ENCODE measurements at places on chromosomes 16 and 17.

- DNase-seq = no peak
These were observed 157.7 kb upstream of the RPL38 start for GRCh38 chr17:74045608-74046280.

- DNase-seq = no peak
These were observed 9.6 kb downstream of the SLX4 start for GRCh38 chr16:3601614-3602319.

GRCh38 chr17:80007939-80008338 is 27.7 kb downstream of the TBC1D16 start:
- DNase-seq = no peak

DNA sequence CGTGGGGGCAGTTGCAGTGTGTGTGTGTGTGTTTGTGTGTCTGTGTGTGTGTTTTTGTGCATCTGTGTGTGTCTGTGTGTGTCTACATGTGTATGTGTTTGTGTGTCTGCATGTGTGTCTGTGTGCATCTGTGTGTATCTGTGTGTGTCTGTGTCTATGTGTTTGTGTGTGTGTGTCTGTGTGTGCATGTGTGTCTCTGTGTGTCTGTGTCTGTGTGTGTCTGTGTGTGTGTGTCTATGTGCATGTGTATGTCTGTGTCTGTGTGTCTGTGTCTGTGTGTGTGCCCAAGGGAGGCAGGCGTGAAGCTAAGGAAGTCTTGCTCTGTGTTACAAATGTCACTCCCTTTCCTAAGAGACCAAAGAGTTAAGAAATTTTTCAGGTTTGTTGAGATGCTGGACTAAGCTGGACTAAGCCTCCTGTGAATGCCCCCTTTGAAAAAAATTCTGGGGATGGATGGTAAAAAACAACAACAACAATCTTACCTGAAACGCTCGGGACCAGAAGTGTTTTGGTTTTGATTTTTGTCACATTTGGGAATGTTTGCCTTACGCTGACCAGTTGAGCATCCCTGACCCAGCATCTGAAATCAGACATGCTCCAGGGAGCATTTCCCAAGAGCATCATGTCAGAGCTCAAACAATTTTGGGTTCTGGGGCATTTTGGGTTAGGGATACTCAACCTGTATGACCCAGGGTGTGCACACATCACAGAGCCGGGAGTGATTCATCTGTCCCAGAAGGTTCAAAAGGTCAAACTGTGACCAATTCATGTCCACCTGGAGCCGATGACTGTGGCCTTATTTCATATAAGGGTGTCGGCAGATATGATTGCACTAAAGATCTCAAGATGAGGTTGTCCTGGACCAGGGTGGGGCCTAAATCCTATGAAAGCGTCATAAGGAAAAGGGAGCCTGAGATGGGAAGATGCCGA is 48.6 kb upstream of the ZNF469 start:
- DNase-seq = no peak

DNA sequence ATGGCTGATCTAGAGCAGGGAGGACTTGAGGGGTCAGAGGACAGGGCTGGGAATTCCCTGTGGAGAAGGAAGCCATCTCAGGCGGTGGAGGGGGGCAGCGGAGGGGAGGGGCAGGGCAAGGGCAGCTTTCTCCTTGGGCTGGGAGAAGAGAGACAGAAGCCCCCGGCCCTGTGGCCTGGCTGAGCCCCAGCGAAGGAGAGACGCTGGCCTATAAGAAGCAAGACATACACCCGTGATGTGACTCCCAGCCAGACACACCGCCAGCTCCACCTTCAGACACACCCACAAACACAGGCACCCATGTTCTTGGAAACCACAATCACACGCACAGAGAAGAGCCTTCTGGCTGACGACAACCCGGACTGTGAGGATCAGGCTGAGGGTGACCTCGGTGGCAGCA is 10.0 kb downstream of the TRPV3 start:
- DNase-seq = no peak

DNA sequence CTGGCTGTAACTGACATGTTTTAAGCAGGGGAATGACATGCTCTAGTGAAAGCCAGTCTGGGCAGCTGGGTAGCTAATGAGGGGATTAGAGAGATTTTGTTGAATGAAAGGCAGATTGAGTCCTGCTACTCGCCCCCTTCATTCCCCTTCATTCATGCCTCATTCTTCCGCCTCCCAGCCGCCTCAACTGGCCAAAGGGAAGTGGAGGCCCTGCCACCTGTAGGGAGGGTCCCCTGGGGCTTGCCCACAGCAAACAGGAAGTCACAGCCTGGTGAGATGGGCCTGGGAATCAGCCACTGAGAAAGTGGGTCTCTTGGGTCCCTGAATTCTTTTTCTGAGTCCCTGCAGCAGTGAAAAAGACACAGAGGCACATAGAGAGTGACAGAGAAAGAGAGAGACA is 1.1 kb upstream of the CD19 start:
- DNase-seq = no peak

DNA sequence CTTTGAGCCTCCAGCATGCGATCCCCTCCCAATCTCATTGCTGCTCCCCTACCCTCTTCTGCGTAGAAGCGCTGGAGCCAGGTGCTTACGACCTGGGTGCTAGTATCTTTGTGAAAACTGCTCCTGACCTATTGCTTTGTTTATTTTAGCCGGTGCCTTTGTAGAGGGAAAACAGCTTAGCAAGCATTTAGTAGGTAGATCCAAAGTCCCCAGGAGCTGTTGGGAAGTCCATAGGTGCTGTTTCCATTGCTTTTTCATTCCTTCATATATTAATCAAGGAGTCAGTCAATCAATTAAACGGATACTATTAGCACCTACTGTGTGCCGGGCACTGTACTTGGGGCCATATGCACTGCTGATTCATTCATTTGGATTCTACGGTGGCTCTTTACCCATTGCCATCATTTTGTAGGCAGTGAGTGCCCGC is 497.6 kb downstream of the WWOX start:
- no peak for DNase-seq

- peak; percentile 30 for DNase-seq
These were observed 52.5 kb upstream of the WSB1 start for GRCh38 chr17:27241346-27241946.

GRCh38 chr16:47713225-47713595 is 252.1 kb downstream of the PHKB start:
- DNase-seq = no peak

DNA sequence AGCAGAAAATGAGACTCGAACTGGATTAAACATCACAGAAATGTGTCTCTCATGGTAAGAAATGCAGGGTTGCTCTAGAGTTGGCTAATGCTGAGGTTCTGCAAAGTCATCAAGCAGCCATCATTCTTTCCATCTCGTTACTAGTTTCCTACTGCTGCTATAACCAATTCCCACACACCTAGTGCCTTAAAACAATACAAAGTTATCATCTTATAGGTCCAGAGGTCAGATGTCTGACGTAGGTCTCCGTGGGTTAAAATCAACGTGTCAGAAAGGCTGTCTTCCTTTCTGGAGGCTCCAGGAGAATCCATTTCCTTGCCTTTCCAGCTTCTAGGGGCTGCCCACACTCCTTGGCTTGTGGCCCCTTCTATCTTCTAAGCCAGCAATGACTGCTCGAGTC is 118.6 kb downstream of the STX8 start:
- no peak for DNase-seq

GRCh38 chr17:2721603-2722002 is 10.0 kb upstream of the CLUH start:
- DNase-seq = no peak

GRCh38 chr16:66996324-66996982 is 8.1 kb downstream of the CES4A start:
- no peak for DNase-seq

DNA sequence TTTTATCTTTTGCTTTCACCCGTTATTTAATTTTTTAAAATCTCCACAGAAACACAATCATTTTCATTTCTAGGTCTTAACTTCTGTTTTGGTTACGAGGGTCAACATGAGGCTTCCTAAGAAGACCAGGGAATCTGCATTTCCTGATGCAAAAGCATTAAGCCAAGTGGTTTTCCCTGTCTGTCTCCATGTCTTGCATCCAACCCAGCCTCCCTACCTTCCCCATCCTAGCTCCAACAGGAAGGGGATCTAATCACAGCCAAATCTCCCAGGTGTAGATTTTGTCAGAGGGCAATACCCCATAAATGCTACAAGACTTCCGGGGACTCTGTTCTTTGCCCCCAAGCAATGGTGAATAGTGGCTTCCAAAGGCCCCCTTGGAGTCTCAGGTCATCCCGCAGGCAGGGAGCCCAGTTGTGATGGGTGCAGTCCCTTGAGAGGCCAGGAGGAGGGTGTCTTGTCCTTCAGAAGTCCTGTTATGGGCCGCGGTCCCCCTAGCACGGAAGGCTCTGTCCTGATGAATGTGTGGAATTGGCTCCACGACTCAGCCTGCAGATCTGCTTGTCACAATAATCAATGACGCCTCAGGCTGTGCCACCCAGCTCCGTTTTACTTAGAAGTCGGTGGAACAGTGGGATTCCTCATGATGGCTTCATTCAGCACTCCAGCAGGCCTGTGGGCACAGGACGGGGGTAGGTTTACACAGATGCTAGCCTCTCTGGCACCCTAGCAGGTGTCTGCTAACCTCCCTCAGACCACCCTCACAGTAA is 141.1 kb downstream of the RGS9 start:
- peak; percentile 54 for DNase-seq

- no peak for DNase-seq
These were observed 44.0 kb downstream of the CCDC182 start for GRCh38 chr17:57701124-57701523.

DNA sequence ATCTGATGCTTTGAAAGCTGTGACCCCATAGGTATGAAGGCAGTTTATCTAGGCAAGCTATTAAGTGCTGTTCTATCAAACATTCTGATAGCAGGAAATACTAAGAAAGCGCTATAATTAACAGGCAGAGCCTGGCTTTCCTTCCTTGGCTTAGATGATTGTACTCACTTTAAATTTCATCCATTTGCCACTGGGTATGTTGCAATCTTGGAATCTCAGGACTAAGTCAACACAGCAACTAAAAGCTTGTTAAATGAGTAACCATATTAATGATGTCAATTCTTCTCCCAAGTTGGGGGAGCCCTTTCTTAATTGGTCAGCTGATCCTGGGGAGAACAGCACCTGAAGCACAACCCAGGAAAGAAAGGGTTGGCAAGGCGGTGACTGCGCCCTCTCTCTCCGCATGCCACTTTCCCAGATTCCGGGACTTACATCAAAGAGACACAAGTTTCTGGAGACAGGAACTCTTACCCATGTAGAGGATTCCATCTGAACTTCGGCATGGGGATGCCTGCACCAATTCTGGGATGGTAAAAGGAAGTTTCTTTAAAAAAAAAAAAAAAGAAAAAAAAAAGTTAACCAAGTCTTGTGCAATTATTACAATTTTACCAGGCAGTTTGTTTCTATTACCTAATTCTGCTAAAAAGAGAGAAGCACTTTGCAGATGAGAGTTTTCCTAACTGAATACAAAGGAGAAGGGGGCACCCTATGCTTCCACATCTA is 54.4 kb upstream of the ICAM2 start:
- no peak for DNase-seq

GRCh38 chr16:77585379-77586251 is 136.7 kb upstream of the NUDT7 start:
- peak; percentile 61 for DNase-seq

DNA sequence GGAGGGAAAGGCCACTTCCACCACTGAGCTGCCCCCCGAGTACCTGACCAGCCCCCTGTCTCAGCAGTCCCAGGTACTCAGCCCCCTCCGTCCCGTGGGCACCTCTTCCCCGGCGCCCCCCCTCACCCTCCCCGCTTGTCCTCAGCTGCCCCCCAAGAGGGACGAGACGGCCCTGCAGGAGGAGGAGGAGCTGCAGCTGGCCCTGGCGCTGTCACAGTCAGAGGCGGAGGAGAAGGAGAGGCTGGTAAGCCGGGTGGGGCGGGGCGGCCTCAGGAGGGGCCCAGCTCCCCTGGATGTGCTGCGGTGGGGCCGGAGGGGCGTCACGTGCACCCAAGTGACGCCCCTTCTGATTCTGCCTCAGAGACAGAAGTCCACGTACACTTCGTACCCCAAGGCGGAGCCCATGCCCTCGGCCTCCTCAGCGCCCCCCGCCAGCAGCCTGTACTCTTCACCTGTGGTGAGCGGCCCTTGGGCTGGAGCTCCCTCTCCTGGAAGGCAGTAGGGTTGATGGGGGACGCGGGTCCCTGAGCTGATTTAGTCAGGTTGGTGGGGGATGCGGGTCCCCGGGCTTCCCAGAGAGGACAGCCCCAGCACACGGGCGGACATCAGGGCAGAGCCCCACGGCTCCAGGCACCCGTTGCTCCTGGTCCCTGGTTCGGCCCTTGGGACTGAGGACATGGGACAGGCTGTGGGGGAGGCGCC is 9.5 kb upstream of the MRPL12 start:
- no peak for DNase-seq

- no peak for DNase-seq
These were observed 33.8 kb downstream of the DEF8 start for GRCh38 chr16:89982318-89982717.

GRCh38 chr16:27503662-27504061 is 46.1 kb downstream of the GTF3C1 start:
- DNase-seq = no peak

- peak; percentile 84 for DNase-seq
These were observed 11.2 kb upstream of the CEP20 start for GRCh38 chr16:15899538-15900100.

GRCh38 chr17:21129023-21129681 is 2.4 kb downstream of the DHRS7B start:
- no peak for DNase-seq

DNA sequence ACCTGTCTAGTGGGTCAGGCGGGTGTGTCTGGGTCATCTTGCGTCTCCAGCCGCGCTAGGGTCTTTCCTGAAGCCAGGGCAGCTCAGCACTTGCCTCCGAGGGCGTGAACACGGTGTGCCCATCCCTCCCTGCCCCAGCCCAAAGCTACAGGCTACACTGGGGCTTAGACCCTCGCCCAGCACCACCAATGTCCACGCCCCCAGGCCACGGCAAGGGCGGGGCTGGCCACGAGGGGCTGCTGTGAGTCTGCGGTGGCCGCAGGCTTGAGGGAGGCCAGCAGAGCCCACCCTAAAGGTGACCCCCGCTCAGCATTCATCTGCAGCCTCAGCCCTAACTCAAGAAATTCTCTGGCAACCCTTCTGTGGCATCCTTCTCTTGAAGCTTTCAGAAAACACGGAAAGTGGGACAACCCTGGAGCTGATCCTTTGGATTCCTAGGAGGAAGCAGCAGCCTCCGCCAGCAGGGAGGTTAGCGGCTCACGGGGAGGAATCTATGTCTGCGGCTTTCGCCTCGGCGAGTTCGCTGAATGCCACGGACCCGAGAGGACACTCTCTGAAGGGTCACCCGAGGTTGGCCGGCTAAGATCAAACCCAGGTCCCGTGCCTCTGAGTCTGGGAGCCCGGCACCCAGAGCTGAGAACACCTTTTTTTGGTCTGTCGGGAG is 41.7 kb downstream of the TIMM22 start:
- DNase-seq = no peak

GRCh38 chr16:22053921-22054341 is 38.4 kb upstream of the VWA3A start:
- no peak for DNase-seq

GRCh38 chr17:80948976-80949450 is 42.6 kb upstream of the CHMP6 start:
- DNase-seq = no peak

DNA sequence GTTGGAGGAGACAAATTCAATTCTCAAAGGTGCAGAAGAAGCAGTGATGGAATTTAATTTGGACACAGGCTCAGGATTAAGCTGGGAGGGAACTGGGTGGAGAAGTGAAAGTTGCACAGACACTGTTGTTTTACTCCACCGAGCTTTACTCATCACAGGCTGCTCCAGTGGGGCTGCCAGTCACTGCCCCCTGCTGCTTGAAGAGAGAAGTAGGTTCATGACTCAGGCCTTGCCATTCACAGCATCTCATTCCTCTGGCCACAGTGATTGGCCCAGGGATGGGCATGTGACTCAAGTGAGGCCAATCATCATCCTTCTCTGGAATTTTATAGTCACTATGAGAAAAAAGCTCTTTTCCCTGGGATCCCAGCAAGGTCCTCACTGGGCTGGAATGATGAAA is 11.8 kb downstream of the GNAO1 start:
- peak; percentile 39 for DNase-seq

- no peak for DNase-seq
These were observed 39.8 kb upstream of the XYLT1 start for GRCh38 chr16:17510567-17510966.

Measured in H54 (cell line).